Breast epithelium (tissue), 4 donors: ENCODE measurements at places on chromosomes 7 and 10. TPM values are rescaled to one million over a fixed set of nuclear protein-coding genes. Genes with fewer than 3 reads are reported as not detected.

Gene ASIC3
- 2.3 TPM for total RNA-seq

Gene TUBAL3
- 1.6 TPM for total RNA-seq

Gene OR2A5
- not detected for total RNA-seq

- peak; percentile 82 for DNase-seq
Observed at GRCh38 chr7:73811760-73812168, 19.0 kb upstream of the CLDN4 start.

GRCh38 chr10:34766266-34766600, 48.9 kb downstream of the PARD3 start:
- no peak for DNase-seq

DNA sequence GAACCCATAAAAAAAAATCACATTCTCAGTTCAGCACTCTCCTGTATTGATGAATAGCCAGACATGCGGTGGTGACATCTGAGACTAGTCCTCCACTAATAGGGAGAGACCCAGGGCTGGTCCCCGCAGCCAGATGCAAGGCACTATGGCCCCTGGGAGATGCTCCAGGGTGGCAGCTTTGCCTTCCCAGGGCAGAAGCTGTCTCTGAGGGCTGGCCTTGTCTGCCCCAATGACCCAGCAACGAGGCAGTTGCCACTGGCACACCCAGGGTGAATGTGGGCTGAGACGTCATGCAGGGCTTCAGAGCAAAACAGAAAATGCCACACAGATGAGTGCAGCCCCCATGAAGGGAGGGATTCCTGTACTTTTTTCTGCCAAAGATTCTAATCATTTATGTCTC, 50.1 kb upstream of the GDF10 start:
- DNase-seq, result no peak

GRCh38 chr10:82256275-82256674, 381.3 kb downstream of the NRG3 start:
- DNase-seq, result no peak

GRCh38 chr7:31512166-31512565, 1.7 kb upstream of the ITPRID1 start:
- no peak for DNase-seq

Gene NEURL1
- total RNA-seq, result 0.33 TPM

GRCh38 chr10:101938305-101939007, 94.9 kb upstream of the KCNIP2 start:
- DNase-seq, result no peak

GRCh38 chr10:52261362-52261761, 52.7 kb upstream of the DKK1 start:
- DNase-seq, result no peak

Gene TCAF2
- total RNA-seq, result 2.2 TPM

DNA sequence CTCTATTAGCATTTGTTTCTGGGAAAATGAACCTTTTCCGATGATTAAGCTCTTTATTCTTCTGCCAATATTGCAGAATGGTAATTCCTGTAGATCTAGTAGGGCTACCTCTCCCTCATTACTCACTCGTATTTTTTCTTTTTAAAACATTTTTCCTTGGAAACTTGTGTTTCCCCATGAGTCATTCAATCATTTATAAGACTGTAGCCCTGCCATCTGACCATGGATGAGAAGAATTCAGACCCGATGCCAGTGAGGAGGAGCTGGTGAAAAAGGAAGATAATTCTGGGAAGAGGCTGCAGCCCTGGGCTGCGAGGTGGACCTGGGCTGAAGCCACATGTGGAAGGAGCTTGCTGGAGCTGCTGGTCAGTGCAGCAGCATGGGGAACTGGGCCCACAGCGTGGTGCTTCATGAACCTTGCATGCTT, 242.8 kb downstream of the KLF6 start:
- no peak for DNase-seq

- no peak for DNase-seq
Observed at GRCh38 chr7:54689394-54690049, 69.5 kb downstream of the SEC61G start.

- DNase-seq, result no peak
Observed at GRCh38 chr7:89607792-89608191, 546.5 kb upstream of the STEAP1 start.

Gene CRYGN
- not detected for total RNA-seq

DNA sequence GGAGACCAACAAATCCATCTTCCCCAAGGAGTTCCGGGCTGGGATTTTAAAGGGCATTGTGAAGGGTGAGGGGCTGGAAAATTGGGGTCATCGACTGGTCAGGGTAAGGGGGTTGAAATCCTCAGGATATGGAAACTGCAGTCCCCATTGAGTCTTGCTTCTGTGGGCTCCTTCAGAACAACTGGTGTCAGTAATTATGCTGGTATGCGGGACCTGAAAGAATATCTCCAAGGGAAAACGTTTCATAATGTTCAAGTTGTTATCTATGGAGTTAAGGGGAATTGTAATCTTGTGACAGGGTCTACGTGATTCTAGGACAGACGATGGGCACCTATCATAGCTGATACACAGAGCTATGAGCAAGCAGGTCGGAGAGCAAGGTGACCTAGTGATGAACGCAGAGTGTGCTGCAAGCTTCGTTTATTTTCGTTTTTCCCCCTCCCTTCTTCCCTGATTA, 494 bp upstream of the RHBDD2 start:
- no peak for DNase-seq

Gene WEE2
- not detected for total RNA-seq

GRCh38 chr7:118771672-118772071, 547.2 kb downstream of the ANKRD7 start:
- no peak for DNase-seq

Gene MORN4
- 6.9 TPM for total RNA-seq

DNA sequence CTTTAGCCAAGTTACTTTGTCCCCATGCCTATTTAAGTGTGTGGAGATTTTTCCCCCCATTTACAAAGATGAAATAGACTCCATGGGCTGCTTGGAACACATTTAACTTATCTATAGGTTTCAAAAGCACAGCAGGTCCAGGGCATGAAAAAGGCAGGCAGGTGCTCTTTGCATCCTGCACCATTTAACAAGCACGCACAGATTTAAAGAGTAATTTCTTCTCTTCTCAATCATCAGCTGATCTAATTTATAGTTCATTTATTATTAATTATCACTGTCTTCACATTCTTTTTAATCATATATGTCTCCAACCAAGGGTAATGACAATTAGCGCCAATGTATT, 156.8 kb downstream of the CACNA2D1 start:
- no peak for DNase-seq

DNA sequence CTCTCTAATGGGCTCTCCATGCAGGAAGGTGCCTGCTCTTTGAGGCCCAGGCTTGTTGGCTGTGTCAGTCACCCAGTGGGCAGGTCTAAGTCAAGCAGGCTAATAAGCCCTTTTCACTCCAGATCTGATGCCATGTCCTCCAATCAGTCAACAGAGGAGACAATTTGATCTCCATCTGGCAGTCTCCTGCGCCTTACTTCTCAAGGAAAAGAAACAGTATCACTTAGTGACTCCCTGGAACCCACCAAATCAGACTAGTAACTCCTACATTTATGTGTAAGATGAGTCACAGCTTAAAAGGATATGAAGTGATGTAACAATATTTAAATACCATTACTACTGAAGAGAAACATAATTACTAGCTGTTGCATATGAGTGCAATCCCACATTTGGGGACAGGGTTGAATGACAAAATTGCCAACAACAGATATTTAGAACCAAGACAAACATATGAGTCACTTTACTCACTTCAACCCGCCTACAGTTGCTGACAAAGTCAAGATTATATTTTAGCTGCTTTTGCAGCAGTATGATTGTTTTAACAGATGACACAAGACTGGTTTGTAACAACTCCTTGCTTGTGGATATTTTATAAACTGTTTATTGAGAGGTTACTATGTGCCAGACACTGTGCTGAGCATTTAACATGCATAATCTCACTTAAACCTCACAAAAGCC, 72.1 kb downstream of the USP6NL start:
- DNase-seq, result no peak

Gene NRCAM
- total RNA-seq, result 4.2 TPM

- DNase-seq, result no peak
Observed at GRCh38 chr7:143396625-143397556, 11.8 kb downstream of the EPHA1 start.

Gene PDK4
- 729 TPM for total RNA-seq

Gene PFKP
- 32.9 TPM for total RNA-seq

Gene NEUROD6
- not detected for total RNA-seq

Gene PRPS1L1
- total RNA-seq, result not detected

DNA sequence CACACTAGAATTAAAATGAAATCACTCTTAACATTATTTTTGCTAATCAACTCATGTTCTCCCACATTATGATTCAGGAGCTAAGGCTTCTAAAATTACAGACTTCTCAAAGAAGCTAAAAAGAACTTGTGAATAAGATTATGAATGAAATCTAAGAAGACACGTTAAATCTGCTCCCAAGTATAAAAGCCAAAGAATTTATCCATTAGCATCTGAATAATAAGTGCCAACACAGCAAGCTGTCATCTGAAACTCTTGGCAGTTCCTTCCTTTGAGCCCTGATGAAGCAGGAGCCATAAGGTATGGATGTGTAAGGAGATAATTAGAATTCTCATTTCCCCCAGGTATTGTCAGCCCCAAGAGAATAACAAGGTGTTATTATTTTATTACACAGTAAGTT, 50.3 kb downstream of the TPK1 start:
- DNase-seq, result no peak

DNA sequence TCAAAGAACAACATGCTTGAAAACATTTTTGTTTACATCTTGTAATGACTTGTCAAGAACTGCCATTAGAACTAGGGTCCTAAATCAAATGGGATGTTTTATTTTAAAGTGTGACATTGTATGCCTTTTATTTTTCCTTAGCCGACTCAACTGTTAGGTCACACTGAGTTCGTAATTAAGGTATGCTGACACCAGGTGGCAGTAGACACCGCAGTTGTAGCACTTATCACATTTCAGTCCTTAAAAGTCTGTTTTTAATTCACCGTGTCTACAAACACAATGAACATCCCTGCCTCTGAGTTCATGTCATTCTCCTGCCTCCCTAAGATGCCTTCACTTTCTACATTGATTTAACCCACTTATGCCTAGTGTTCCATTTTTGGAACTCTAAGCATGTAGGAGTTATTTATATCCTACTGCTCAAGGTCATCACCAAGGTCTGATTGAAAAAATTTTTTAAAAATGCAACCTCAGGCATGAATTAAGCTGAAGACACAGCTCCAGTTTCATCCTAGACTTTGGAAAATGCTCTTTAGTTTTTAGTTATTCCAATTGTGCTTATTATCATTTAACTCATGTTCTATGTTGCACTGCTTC, 186.1 kb downstream of the BMPER start:
- DNase-seq, result no peak

DNA sequence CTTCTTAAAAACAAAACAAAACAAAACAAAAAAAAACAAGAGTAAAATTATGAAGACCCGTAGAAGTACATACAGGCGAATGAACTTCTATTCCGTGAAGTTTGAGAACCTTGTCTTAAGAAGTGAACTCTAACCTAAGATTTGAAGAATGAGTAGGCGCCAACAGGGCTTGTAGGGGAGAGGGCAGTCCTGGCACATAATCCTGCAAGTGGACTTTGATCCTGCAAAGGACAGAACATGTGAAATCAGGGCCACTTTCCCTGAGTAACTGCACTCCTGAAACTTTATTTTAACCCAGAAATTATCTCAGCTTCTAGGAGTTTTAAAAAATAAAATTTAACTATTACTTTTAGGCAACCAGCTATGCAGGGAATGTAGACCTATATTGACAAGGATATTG, 62.0 kb downstream of the GNAT3 start:
- DNase-seq, result no peak

- no peak for DNase-seq
Observed at GRCh38 chr10:71023704-71024283, 135.4 kb upstream of the PCBD1 start.

DNA sequence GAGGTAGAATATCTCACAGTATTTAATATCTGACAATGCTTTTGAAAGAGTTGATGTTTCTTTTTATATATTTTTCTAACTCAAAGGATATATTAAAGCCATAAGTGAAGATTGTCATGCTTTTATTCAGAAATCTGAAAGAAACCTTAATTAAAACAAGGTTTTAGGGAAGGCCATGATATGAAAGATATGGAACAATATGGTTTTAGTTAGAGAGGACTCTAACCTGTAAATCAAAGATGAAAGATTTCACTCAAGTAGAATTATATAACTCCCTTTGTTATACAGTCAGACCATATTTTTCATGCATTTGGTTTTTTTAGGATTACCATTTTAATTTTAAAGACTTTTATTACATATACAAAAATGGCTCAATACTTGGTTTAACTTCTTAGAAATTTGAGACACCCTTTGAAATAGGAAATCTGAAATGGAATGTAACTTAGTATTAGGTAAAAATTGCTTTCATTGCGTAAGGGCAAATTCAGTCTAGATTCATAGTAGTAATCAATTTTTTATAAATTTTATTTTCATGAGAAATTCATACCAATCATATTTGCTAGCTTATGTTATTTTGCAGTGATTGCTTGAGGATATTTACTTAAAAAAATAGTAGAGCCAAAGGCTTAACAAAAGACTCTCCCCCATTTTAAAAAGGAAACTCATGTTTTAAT, 119.8 kb downstream of the TWIST1 start:
- no peak for DNase-seq

DNA sequence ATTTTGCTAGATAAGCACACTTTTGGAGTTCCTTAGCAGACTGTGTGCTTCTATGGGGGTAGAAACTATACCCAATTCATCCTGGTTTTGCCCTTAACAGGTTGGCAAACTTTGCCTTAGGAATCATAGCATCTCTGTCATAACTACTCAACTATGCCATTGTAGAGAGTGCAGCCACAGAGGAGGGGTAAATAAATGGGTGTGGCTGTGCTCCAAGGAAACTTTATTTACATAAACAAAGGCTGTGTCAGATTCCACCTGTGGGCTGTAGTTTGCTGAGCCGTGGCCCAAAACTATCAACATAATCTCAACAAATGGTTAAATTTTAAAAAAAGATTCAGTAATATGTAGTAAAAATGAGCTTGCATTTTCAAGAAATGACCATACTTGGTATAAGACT, 51.6 kb upstream of the LAMB1 start:
- no peak for DNase-seq
